ENCODE measurements at places on chromosomes 16 and 17. TPM values are rescaled to one million over a fixed set of nuclear protein-coding genes. Genes with fewer than 3 reads are reported as not detected.
A peak's percentile ranks its signal among the peaks of the same experiment; 100 is the strongest.

GRCh38 chr16:12059216-12059769 is 82.8 kb downstream of the SNX29 start:
- H3K27me3 ChIP-seq: no peaks in the 10 kb centered on the region
- no peak overlapping the region for H3K4me3 ChIP-seq
- peaks cover 12% of the 10 kb centered on the region for H3K36me3 ChIP-seq
- no peak overlapping the region for H3K27ac ChIP-seq
- H3K4me1 ChIP-seq: peaks cover 10% of the 10 kb centered on the region

GRCh38 chr16:83899978-83900377 is 1.1 kb downstream of the MLYCD start:
- no peaks in the 10 kb centered on the region for H3K36me3 ChIP-seq
- peaks cover 8% of the 10 kb centered on the region for H3K4me1 ChIP-seq
- no peak for DNase-seq
- H3K27me3 ChIP-seq: no peaks in the 10 kb centered on the region
- H3K27ac ChIP-seq: no peak overlapping the region

- peaks cover 64% of the 10 kb centered on the region for H3K4me1 ChIP-seq
- H3K36me3 ChIP-seq: no peaks in the 10 kb centered on the region
- H3K4me3 ChIP-seq: peak overlapping the region; percentile 53
- DNase-seq: no peak
Measured at GRCh38 chr17:48612456-48612853, 1.6 kb upstream of the HOXB7 start.

Gene DOC2A
- not detected for total RNA-seq

DNA sequence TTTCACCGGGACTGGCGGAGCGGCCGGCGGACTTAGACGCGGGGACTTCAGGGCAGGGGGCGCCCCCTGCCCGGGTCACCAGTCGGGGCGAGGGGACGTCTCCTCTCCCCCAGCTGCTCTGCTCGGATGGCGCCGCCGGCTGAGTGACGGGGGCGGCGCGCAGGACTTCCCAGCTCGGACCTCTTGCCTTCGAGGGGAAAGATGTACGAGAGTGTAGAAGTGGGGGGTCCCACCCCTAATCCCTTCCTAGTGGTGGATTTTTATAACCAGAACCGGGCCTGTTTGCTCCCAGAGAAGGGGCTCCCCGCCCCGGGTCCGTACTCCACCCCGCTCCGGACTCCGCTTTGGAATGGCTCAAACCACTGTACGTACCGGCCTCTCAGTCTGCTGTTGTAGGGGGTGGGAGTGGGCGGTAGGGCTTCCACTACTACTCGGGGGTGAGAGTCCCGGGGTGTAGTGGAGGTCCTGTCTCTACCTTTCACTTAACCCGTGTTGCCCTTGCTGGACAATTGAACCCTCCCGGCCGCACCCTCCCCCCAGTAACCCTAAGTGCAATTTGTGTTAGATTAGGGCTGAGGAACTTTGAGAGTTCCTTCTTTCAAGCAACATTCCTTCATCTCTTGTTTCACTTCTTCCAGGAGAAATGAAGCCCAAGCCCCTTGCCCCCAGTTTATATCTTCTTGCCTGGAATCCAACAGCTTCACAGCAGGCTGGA is 21.9 kb downstream of the GJD3 start:
- peaks cover 5% of the 10 kb centered on the region for H3K36me3 ChIP-seq
- H3K4me3 ChIP-seq: peak overlapping the region; percentile 67
- no peak overlapping the region for H3K27ac ChIP-seq
- peaks cover 94% of the 10 kb centered on the region for H3K4me1 ChIP-seq
- no peak for DNase-seq
- no peaks in the 10 kb centered on the region for H3K27me3 ChIP-seq

DNA sequence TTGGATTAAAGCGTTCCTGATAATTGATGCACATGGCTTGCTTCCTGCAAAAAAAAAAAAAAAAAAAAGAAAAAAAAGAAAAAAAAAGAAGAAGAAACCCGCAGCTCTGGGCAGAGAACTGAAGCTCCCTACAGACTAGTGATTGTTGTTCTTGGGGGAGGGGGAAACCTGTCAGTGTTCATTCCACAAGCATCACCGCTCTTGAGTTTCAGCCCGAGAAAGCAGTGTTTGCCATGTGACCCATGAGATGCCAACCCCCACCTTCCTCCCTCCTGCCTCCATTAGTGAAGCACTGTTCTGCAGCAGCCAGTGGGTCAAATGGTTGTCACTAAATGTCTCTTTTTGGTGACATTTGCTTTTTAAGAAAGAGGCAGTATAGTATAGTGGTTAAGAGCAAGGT is 1.7 kb downstream of the USP43 start:
- DNase-seq: no peak
- H3K27me3 ChIP-seq: peaks cover 37% of the 10 kb centered on the region
- no peaks in the 10 kb centered on the region for H3K36me3 ChIP-seq
- H3K27ac ChIP-seq: no peak overlapping the region
- H3K4me3 ChIP-seq: no peak overlapping the region
- H3K4me1 ChIP-seq: peaks cover 5% of the 10 kb centered on the region

- no peaks in the 10 kb centered on the region for H3K36me3 ChIP-seq
- H3K27ac ChIP-seq: no peak overlapping the region
- no peak for DNase-seq
- peaks cover 4% of the 10 kb centered on the region for H3K27me3 ChIP-seq
- no peak overlapping the region for H3K4me3 ChIP-seq
Measured at GRCh38 chr16:10172848-10173655, 9.2 kb downstream of the GRIN2A start.

- no peak for DNase-seq
- H3K27ac ChIP-seq: no peak overlapping the region
- no peaks in the 10 kb centered on the region for H3K4me1 ChIP-seq
- no peaks in the 10 kb centered on the region for H3K36me3 ChIP-seq
- H3K4me3 ChIP-seq: no peak overlapping the region
- H3K27me3 ChIP-seq: no peaks in the 10 kb centered on the region
Measured at GRCh38 chr17:61075988-61076387, 323.7 kb upstream of the TBX2 start.

DNA sequence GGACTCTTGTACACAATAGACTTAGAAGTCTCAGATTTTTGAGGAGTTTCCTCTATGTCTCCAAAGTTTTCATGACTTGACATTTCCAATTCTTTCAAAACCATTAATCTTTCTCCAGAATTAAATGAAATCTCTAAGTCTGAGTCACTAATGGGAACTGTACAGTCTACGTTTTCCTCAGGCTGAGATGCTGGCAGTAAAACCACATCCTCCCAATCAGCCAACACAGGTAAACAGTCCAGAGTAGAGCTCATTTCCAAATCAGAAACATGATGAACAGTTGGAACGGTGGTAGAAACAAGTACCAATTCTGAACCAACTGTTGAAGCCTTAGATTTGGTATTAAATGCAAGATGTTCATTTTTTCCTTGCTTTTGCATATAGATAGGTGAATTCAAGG is 7.9 kb downstream of the ERI2 start:
- H3K27ac ChIP-seq: peak overlapping the region; percentile 22
- peaks cover 5% of the 10 kb centered on the region for H3K4me1 ChIP-seq
- no peaks in the 10 kb centered on the region for H3K27me3 ChIP-seq
- H3K36me3 ChIP-seq: no peaks in the 10 kb centered on the region
- H3K4me3 ChIP-seq: no peak overlapping the region

Gene ESRP2
- 0.62 TPM for total RNA-seq

Measured in T-cell (primary cell).